ENCODE measurements at places on chromosomes 6 and 20.

DNA sequence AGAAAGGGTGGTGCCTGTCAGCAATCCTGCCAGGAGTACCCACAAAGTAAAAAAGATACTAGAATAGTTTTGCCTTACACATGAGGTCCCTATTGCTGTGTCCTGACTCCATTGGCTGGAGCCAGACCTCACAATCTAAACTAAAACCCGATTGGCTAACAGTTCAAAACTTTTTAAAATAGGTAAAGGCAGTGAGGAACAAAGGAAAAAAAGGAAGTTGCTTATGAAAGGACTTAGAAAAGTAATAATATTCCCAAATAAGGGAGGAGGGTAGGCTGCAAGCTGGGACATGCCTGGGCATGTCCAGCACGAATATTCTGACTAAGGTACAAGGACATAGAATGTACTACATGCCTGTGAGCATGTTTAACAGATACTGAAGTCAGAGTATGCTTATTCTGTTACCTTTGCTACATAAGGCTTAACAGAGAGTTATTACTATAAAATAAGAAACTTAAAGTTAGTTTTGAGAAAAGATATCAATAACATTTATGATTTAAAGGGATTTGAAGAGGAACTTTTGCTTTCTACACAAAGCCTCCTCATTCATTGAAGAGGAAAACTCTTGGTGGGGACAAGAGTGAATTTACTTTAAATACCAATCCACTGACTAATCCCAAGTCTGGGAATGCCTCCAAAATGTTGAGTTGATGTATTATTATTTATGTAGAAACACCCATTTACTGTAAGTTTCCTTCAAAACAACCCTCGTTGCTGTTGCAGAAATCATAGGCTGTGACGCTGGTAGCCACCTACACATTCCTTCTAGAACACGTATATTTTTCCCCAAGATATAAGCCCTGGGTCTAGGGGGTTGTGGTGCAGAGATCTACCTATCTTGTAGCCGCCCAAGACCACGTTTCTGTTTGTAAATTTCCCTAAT is 8.2 kb upstream of the MTHFD1L start:
- peak; percentile 96 for DNase-seq

- peak; percentile 9 for DNase-seq
These were observed 371.9 kb upstream of the ID4 start for GRCh38 chr6:19465256-19465655.

DNA sequence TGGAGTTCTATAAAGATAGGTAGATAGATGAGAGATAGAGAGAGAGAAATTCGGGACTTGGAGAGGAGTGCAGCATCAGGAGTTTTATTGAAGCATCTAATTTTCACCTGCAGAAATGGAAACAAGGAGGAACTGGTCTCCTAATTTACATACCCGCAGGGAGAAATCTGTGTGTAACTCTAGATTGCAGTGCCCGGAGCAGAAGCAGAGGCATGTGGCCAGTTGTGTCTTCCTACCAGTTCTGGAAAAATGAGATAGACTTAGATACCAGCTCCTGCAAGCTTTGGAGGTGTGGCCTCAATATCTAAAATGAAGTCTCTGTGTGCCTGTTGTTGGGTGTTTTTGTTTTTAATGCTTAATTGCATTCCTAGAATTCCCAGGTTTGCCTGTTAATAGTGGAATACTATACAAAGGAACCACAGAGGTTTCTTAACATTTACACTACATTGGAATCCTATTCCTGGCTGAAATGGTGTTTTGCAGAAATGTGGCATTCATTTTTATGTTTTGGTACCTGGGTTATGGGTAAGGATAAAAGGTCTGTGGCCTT is 57.4 kb downstream of the DTD1 start:
- DNase-seq: no peak

DNA sequence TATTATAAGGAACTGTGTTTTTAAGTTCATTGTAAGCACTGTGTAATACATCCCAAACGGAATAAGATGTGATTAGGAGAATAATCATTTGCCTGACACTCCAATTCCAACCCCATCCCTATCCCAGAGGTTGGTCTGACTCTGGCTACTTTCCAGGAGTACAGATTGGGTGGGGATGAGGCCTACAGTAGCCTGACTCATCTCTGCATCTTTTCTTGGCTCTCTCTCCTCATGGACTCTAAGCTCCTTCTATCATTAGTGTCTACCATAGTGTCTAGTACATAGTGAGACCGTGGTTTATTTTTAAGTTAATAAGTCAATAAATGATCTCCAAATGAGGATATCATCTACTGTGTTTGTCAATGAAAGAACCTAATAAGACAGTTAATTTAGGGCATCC is 92.2 kb upstream of the CNKSR3 start:
- DNase-seq: no peak

GRCh38 chr6:51616243-51616642 is 471.2 kb downstream of the PKHD1 start:
- DNase-seq: no peak

DNA sequence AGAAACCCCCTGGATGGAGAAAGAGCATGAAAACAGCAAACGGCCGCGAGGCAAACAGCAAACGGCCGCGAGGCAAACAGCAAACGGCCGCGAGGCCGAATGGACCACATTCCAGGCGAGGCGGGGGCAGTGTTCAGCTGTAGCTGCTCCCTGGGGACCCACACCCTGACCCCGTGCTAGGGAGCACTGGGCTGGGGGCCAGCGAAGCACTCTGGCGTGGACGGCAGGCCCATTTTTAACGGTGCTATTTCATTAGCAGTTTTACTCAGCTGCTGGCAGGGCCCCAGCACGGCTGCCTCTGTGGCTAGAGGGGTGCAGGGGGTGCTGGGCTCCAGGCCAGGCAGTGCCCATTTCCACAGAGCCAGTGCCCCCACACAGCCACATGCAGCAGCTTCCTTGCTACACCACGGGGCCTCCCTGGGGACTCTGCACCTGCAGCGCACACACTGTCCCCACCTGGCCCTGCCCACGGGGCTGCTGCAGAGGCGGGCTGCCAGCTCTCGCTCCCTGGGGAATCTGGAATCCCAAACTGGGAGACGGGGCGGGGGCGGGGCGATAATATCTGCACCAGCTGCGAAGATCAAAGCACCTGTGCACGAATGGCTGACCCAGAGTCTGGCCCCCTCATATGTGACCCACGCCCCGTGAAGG is 35.6 kb upstream of the SLCO4A1 start:
- no peak for DNase-seq

- DNase-seq: no peak
These were observed 60.2 kb downstream of the NOL4L start for GRCh38 chr20:32524829-32525501.

DNA sequence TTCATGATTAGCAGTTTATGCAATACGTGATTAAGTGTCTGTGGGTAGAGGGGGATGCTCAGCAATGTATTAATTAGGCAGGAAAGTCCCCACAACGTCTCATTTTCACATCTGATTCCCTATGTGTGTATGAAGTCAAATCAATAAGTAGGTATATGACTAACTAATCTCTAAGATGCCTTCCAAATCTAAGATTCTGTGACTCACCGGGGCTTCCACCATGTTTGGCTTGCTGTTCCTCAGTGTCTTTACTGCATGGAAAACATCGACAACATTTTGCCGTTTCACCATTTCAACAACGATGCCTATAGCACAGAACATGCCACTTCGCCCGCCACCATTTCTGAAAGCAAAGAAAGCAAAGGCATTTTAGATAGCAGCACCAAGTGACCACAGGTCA is 72.0 kb upstream of the THEMIS start:
- no peak for DNase-seq

DNA sequence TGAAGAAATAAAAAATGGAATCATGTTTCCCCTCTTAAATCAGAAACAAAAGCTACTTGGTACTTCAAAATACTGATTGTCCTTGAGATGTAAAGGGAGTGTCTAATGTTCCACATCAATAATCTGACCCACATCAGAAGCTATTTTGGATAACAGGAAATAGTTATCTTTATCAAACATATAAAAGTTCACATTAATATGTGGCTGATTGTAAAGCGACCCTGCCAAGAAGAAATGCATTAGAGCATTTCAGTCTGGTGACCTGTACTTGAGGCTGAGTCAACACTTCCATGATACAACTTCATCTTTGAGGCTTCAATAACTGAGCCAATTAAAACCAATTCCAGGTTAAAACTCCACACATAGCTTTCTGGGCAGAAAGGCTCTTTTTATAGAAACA is 31.8 kb downstream of the SYNE1 start:
- DNase-seq: no peak

DNA sequence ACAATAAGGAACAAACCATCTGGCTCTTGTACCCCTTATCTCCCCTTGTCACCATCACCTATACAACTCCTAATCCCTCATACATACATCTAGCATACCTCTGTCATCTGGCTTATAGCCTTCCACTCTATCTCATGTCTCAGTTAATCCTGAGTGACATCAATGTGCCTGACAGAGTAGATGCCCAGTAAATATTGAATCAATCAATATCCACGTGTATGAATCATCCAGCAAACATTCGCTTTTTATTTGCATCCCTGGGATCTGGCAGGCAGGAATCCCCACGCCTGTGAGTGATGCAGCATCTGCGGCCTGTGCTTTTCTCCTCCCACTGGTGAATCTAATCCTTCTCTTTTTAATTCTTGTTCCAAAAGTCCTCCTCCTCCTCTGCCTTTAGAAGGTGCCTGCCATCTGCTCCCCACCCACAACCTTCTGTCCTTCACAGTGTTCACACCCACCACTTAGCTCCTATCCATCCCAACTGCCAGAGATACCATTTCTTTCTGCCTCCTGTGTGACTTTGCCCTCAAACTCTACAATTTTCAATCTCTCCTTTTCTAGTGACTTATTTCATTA is 37.6 kb downstream of the ZNF391 start:
- no peak for DNase-seq
